HuH-7 (cell line): ENCODE measurements at places on chromosomes 5 and 9.

DNA sequence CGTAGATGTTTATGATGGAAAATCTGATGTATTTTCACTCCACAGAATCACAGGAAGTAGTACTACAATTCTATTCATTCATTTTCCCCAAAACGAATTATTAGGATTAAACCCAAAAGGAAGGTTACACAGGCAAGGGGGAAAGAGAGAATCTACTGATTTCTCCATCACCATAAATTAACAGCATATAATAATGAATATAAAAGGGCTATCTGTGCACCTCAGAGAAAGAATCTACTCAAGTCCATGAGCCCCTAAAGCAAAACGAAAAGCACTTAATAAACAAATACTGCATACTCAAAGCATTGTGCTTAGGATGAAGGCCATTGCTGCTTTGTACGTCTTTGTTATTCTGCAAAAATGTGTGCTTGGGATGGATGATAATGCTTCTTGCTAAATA lies 740.5 kb upstream of the SEMA6A start:
- DNase-seq: no peak

DNA sequence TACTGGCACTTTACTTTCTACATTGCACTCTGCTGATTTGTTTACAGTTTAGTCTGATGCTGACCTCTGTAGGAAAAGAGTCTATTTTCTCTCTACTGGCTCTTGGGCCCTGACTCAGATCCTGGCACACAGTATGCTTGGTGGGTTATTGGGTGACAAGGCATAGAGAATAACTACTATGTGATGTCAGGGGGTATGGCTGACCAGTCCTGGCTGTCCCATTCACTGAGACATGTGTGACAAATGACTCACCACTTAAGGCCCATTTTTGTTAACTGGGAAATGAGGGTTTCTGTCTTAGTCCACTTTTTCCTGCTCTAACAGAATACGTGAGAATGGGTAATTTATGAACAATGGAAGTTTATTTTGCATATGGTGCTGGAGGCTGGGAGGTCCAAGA lies 66.4 kb downstream of the DAPK1 start:
- no peak for DNase-seq

DNA sequence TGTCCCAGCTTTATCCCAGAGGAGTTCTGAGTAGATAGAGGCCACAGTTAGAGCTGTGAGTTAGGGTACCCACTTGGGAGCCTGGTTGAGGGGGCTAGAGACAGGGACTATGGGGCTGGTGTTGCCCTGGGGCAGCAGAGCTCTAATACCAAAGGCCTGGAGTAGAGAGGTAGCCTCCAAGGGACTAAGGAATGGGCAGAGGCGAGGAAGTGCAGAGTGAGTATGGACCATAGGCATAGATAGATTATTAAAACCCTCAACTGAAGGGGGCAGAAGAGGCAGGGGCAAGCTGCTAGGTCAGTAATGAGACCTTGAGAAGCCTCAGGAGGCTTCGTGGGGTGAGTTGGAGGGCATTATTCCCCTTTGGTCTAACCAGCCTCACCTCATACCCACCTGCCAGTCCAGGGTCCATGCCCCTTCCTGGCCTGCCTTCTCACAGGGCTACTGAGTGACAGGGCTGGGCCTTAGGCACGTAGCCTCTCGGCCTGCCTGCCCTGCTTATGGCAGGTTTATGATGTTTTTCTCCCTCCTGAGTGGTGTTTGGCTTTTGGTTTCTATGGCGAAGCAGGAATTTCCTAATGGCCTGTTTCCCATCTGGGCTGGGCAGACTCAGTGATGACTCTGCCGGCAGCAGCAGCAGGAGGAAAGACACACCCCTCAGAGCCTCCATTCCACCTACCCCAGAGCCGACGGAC lies 8.0 kb downstream of the PDLIM4 start:
- peak; percentile 68 for DNase-seq

DNA sequence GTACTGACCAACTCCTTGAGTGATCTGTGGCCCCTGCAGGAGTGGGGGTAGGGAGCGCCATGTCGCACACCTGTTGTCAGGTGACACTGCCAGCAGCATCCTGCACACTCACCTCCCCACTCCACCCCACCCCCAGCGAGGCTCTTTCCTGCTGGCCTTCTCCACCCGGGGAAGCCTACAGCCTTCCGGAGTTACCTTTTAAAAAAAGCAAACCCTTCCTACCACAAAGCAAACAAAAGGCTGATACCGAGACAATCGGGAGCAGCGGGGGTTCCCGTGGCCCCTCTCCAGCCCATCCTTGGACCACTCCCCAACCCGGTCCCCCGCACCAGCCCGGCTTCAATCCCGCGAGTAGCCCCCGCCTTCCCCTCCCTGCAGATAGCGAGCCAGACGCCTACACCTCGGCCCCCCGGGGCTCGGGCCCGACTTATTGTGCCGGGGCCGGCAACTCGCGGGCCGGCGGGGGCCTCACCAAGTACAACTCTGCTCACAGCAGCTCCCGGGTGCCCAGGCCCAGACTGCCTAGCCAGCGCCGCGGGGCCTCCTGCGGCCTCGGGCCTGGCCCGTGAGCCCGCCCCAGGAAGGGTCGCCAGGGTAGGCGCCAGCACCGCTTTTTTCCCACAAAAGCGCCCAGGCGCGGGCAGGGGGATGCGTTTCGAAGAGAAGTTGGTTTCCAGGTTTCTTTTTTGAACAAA lies 724 bp downstream of the MACROH2A1 start:
- DNase-seq: peak; percentile 30

GRCh38 chr9:127423476-127423933 lies 677 bp upstream of the ZNF79 start:
- no peak for DNase-seq

GRCh38 chr5:120134944-120135343 lies 329.2 kb upstream of the PRR16 start:
- DNase-seq: no peak

GRCh38 chr9:99868845-99869244 lies 37.6 kb upstream of the STX17 start:
- DNase-seq: no peak

DNA sequence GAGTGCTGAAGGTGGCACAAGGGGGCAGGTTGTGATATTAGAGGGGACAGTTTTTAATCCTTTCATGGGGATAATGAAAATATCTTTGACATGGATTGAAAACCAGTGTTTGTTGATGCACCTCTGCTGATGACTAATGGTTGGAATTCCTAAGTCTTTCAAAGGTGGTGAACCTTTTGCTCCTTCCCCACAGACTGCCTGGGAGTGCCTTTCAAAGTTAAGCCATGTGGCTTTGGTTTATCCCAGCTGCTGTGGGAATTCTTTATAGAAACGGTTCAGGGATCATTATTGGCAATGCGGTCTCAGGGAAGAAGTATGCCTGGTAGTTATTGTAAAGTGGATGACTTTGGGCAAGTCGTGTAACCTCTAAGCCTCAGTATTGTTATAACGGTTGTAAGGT lies 45.7 kb downstream of the PIP5K1B start:
- DNase-seq: no peak

DNA sequence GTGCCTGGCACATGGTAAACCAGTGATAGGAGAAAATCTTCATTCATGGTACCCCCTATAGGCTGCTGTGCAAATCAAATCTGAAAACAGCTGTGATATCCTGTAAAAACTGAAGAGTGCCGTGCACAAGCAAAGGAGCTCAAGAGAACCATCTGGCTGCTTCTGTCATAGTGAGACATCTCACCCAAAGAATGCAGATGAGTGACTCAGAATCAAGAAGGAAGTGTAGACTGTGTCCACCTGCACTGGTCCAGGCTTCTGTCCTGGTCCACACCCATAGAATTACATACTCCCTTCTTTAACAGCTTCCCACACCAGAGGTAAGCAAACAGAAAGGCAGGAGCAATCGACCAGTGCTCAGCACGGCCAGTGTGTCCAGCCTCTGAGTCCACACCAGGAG lies 195.9 kb downstream of the ASTN2 start:
- DNase-seq: no peak

DNA sequence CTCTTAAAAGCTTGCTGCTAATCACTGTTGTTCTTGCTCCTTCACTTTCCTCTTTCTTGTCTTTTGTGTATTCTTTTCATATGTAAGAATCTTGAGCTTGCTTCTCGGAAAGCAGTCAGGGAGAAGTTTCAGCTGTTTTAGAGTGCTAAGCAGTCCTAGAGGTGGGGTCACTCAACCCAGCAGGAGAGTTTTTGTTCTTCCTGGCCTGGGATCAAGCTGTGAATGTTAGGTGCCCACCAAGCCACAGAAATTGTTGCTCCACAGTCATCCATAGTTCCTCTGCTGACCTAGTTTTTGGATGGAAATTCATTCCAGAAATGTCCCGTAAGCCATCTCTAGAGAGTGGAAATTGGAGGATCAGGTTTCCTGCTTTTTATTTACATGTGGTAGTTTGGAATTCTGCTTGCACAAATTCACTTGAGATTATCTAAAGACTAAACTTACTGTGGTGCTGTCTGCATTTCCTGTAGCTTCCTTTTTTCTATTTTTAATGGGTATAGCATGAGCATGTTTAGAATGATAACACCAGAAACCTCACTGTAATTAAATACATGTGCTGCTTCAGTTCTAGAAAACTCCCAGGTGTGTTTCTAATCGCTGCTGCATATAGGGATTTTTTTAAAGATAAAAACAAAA lies 108.7 kb downstream of the MAST4 start:
- no peak for DNase-seq

DNA sequence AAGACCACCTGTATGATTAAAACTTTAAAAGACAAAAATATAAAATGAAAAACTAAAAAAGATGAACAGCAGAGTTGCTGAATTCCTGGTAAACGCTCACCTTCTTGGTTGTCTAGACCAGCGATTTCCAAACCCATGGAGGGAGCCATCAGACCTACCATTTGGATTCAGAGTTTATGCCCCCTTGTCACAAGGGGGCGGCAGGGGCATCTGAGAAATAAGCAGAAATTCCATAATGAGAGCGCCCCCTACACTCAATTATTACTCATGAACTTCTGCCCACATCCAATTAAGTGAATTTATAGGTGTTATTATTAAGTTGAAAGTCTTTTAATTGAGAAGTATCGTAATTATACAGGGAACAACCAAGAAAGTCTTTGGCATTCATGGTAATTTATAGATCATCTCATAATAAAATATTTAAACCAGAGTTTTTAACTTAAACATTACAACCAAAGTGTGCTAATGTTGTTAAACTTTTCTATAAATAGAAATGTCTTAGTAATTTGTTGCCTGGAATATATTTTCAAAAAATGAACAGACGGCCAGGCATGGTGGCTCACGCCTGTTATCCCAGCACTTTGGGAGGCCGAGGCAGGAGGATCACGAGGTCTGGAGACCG lies 35.2 kb upstream of the SPATA31C2 start:
- DNase-seq: peak; percentile 38

GRCh38 chr5:77773734-77774280 lies 2.3 kb downstream of the TBCA start:
- DNase-seq: no peak

DNA sequence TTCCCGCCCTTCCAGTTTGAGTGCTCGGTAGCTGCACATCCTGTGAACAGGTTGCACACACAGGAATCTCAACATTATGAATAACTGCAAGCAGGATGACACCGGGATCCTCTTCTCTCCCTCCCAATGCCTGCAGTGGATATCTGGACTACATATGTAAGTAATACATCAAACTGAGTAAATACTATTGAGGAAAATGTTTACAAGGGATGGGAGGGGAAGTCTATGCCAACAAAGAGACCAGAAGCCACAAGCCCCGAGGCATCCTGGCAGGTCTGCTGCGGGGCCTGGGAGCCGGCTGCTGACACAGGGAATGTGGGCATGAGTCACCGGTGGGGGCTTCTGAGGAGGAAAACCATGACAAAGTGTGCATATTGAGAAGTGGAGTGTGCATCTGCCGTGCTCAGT lies 8.6 kb upstream of the ANKRD33B start:
- DNase-seq: no peak

DNA sequence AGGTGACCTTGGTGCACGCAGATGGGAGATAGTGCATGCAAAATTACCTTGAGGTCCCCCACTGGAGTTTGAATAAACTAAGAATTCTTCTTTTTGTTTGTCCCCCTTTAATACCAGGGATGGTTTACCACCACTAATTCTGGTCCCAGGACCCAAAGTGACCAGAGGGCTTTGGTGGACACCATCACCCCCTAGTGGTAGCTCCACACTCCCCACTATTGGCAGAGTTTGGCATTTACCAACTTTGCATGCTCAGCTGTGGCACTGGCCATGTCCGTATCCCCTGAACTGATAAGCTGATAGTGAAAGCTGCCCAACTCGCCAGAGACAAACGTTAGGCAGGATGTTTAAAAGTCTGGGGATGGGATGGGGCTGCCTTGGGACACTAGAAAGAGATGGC lies 3.3 kb downstream of the ASTN2 start:
- peak; percentile 64 for DNase-seq

DNA sequence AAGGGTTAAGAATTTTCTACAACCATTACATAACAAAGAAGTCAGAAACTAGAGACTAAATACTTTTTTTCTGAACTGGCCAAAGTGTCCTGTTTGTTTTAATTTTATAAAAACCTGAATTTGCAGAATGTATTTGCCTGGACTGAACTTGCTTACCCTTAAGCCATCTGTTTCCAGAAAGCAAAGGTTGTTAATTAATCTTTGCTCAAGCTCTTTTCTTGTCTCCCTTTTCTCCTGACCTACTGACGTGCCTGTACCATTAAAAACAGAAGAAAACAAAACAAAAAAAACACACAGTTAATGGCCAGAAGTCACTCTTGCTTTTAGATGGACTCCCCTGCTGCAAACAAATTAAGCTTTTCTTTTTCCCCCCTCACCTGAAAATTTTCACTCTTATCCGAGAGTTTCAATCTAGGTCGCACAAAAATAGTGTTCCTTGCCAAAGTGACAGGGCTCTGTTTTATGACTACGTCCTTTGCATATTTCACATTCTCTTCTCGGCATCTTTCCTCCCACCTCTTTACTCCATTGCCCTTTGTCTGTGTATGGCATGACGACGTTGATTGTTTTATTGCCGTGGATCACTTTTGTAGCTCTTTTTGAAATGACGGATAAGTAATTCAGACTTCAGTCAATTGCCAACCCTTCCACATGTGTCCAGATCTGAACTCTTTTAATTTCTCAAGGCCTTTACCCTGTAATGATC lies 333.8 kb upstream of the GRIN3A start:
- no peak for DNase-seq

DNA sequence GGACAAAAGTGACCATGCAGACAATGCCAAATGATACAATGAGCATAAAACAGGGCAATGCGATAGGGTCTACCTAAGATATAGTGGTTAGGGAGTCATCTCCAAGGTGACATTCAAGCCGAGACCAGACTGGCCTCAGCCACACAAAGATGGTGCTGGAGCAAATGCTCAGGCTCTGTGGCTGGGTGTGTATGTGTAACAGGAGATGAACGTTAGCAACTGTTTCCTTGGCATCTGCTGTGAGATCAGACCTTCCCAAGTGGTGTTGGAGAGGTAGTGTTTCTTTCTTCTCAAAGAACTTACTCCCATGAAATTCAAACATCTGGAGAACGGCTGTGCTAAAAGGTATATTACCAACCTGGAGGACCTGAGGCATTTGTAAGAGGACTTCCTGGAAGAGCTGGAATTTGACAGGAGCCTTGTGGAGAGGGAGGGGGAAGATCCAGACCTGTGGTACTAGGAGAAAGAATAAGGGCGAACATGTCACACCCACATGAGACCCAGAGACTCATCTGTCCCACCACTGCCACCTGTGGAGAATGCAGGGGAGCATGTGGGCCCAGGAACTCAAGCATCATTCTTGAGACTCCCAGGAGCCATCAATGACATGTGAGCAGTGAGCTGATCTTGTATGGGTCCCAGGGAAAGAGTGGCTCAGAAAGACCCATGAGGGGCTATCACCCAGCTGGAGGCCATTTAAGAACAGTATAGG lies 21.4 kb upstream of the ANXA6 start:
- DNase-seq: no peak

GRCh38 chr5:64229163-64229774 lies 63.6 kb downstream of the RNF180 start:
- peak; percentile 56 for DNase-seq
